NCI-H2081 treated with DMSO at 0.1 percent for 48 hours (cell line): ENCODE measurements at places on chromosomes 4 and X.

- DNase-seq, result no peak
Measured at GRCh38 chrX:20663336-20663735, 396.6 kb upstream of the RPS6KA3 start.

DNA sequence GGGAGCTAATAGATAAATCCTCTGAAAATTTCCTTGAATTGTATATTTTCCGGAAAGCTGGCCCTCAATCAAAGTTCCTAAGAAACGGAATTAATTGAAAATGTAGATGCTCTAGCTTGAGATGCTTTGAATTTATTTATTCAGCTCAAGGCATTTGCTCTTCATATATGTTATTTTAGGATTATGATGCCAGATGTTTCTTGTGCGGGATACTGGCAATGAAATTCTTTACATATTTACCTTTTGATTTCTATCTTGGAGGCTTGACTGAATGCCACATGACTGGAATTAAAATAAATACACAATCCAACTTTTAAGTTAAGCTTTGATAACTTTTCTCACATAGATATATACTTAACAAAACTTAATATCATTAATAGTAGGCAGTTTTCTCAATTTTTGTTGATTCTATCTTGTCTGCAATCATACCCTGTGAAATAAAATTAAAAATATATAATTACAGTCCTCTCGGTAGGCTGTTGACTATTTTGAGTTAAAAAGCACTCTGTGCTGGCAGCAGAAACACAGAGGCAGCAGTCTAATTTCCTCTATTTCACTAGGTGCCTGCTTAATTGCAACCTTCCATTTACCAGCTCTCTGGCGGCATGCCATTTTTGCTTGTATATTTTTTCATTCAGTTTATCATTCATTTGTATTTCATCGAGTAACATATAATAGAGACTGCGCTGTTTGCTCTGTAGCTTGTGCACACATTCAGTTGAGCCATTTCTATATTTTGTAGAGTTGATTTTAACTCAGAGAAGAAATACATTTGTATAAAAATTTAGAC, 991.5 kb downstream of the ADGRL3 start:
- peak; percentile 77 for DNase-seq

GRCh38 chr4:123014038-123014437, 91.6 kb upstream of the NUDT6 start:
- no peak for DNase-seq

DNA sequence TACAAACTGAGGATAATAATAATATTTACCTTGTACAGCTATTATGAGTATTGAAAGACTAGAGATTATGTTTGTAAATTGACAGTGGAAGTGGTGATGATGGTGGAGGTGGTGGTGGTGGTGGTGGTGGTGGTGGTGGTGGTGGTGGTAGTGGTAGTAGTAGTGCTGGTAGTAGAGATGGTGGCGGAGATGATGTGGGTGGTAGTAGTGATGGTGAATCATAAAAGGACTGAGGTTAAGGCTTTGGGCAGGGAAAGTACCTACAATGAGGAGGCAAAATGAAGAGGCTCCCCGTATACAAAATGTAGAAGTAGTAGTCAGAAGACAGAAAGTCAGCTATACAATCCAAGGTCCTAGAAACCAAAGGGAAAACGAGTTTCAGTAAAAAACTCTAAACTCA, 214.1 kb downstream of the BCOR start:
- no peak for DNase-seq

DNA sequence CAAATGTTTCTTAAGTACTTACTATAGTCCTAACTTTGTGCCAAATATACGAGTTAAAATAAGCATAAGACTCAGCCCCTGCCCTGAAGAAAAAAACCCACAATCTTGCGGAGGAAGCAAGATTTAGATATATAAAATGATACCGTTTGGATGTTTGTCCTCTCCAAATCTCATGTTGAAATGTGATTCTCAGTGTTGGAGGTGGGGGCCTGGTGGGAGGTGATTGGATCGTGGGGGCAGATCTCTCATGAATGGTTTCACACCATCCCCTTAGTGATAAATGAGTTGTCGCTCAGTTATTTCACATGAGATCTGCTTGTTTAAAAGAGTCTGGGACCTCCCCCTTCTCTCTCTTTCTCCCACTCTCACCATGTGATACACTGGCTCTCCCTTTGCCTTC, 28.7 kb downstream of the EFHC2 start:
- DNase-seq, result no peak

- DNase-seq, result no peak
Measured at GRCh38 chrX:50447535-50447934, 23.1 kb downstream of the DGKK start.

DNA sequence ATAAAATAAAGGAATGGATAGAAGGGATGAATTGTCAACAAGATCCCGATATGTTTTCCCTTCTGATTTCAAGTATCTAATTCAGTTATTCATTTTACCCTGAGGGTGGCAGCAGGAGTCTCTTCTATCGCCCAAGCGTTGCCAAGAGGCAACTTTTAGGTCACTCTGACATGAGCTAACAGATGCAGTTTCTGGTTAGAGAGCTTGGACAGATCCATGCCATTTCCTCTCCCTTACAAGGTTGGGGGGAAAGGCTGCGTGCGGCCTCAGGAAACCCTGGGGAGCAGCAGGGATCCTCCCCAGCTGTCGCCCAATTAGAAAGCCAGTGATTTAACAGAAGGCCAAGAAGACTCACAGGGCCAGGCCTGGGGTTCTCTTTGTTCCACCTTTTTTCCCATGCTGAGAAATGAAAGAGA, 35.3 kb upstream of the WAS start:
- DNase-seq, result peak; percentile 6

DNA sequence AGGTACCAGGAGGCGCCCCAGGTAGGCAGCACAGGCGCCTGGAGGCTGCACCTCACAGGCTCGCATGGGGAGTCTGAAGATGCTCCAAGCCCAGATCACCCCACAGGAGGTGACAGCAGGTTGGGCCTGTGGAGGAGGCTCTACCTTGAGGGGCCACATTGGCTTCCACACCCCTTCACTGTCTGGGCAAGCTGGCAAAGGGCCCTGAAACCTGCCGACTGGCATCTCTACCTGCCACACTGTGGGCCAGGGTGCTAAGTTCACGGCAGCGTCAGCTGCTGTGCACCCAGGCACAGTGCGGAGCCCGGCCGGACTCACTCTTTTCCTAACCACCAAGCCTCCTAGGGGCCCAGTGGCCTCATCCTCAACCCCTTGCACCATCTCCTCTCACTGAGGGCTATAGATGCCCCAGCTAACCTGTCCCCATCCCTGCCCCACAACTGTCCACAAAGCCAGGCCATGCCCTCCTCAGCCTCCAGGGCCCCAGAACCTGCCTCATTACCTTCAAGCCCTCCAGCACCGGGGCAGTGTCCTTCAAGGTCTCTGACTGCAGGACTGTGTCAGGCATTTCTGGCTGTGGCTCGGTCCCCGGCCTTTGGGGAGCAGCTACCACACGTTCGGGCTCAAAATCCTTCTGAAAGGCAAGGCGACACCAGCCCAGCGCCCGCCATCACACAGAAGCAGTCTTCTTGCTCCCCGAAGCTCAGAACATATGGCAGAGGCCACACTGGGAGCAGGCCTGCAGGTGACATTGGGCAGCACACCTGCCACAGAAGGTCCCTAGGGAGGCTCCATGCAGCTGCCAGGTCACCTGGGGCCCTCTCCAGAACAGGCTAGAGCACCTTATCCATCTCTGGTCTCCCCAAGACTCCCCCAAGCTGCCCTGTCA, 28.8 kb downstream of the FGFR3 start:
- no peak for DNase-seq

DNA sequence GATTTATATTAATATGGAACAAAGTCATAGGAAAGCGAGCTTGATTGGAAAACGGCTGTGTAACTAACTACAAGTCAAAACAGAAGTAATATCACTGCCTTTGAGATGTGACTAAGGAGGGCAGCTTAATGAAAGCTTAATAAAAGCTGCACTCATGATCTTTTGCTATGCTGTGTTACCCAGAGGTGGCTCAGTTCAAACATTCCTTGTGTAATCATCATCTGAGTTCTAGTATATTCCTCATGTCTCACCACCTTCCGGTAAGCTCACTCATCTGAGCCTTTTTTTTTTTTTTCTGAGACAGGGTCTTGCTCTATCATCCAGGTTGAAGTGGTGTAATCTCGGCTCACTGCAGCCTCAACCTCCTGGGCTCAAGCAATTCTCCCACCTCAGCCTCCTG, 5.0 kb downstream of the GRPEL1 start:
- no peak for DNase-seq

GRCh38 chrX:4825550-4825949, 1112.1 kb upstream of the PRKX start:
- DNase-seq, result no peak

GRCh38 chr4:128979934-128980333, 113.4 kb downstream of the SCLT1 start:
- DNase-seq, result no peak

DNA sequence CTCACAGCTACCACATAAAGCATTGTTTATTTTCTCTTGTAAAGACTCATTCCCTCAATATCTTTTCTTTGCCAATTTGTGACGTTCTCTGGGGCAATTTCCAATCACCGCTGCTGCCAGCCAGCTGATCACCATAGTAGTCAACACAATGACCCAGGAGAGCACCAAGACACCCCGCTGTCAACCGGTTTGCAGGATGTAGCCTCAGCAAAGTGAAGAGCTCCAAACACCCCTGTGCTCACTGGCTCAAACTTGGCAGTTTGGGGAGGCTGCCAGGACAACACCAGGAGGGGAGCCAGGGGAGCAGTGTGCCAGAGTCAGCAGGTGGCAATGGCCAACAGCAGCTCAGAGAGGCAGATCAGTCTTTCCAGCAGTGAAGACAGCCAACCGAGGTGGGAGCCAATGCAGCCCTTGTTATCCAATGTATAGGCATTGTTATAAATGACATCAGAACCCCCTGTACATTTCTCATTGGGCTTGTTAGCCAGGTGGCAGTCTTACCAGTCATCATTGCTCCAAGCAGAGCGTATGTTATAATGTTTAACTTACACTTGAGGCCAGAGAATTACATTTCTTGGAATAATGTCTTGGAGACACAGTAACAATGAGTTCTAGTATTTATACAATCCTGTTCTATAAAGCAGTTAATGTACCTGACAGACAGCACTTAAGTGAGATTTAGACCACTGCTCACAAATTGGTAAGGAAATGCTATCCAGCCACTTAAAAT, 274.9 kb upstream of the GK2 start:
- peak; percentile 54 for DNase-seq

- no peak for DNase-seq
Measured at GRCh38 chr4:137688651-137689050, 156.4 kb upstream of the PCDH18 start.

- DNase-seq, result no peak
Measured at GRCh38 chr4:71074452-71075299, 81.2 kb downstream of the DCK start.

DNA sequence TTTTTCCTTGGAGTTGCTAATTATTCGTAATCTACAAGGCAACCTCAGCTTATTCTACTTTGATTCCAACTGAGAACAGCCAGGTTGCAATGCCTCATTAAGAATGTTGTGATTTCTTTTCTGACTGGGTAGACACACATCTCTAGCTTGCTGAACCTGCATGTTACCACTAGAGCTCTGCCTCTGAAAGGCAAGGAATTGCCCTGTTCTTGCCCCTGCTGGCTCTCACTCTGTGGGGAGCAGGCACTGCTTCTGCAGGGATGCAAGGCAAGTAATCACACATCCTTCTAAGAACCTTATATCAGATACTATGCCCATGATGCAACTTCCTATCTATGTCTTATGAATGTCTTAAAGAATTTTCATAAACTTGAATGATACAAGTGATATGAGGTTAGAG, 503.2 kb downstream of the PACRGL start:
- no peak for DNase-seq

GRCh38 chr4:125191232-125191631, 123.5 kb upstream of the FAT4 start:
- no peak for DNase-seq

GRCh38 chr4:47490550-47490949, 5.5 kb downstream of the ATP10D start:
- no peak for DNase-seq

DNA sequence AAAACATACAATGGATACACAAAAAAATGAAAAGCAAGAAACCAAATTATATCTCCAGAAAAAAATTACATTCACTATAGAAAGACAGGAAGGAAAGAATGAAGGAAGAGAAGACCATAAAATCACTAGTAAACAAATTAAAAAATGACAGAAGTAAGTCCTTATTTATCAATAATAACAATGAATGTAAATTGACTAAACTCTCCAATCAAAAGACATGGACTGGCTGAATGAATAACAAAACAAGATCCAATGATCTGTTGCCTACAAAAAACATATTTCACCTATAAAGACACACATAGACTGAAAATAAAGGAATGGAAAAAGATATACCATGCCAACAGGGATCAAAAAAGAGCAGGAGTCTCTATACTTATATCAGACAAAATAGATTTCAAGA, 203.2 kb upstream of the F9 start:
- no peak for DNase-seq

DNA sequence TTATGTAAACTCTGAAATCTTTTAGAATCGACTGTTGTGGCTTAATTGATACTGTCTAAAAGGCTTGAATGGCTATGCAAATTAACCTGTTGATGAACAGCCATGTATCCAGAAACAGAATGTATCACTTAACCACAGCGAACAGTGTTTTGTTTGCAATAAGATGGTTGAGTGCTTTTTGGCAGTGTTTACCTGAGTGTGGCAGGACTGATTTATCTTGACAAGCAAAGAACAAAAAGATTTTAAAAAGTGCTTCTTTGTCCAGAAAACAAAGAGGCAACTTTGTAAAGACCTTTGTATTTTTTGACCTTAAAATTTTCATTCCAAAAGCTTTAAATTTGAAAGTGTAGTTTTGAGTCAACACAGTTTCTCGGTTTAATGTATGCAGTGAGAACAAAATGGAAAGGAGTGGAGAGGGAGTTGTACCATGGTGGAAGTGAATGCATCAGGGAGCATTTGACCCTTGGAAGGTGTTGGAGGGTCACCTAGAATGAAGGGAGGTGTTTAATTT, 18.0 kb downstream of the ARHGAP10 start:
- DNase-seq, result peak; percentile 22

GRCh38 chr4:78372355-78372988, 179.1 kb upstream of the ANXA3 start:
- DNase-seq, result no peak

DNA sequence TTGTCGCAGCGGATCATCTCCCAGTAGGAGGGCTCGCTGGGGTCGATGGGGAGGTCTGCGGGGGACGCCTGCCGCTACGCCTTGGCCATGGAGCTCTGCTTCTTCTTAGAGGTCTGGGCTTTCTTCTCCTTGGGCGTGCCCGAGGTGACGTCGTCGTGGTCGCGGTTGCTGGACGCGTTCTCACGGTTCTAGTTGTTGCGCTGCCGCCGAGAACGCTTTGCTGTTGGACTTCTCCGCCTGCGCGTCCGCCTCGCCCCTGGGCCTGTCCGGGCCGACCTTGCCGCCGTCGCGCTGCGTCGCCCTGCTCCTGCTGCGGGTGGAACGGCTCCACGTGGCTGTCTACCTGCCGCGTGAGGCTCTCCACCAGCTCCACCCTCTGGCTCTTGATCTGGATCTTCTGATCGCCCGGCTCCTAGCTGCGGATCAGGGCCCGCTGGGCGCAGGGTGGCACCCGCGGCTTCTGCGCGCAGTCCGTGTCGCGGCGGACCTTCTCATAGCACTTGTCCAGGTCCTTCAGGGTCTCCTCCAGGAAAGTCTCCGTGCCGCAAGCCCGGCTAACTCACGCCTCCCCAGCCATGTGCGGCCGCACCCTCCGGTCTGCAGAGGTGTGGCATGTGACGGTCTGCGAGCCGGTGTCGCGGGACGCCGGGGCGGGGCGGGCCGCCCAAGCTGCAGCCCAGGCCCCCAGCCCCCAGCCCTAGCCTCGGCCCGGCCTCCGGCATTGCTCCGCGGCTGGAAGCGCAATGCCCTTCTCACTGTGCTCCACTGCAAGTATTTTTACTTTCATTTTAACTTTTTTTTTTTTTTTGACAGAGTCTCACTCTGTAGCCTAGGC, 40.5 kb upstream of the OGT start:
- no peak for DNase-seq

GRCh38 chr4:183435803-183436202, 8.6 kb upstream of the CDKN2AIP start:
- no peak for DNase-seq
